Esophagus mucosa (tissue), 1 donor: ENCODE measurements at places on chromosomes 6 and 20. TPM values are rescaled to one million over a fixed set of nuclear protein-coding genes. Genes with fewer than 3 reads are reported as not detected.

Gene XPO5
- total RNA-seq: 36.5 TPM

Gene CLPSL1
- total RNA-seq: not detected

Gene SMPDL3A
- 11.8 TPM for total RNA-seq

GRCh38 chr6:169095153-169095552 lies 158.5 kb downstream of the THBS2 start:
- ATAC-seq: no peak

GRCh38 chr6:1915226-1915625 lies 305.5 kb downstream of the FOXC1 start:
- no peak for ATAC-seq

GRCh38 chr6:148203281-148203925 lies 139.2 kb upstream of the SASH1 start:
- no peak for ATAC-seq

DNA sequence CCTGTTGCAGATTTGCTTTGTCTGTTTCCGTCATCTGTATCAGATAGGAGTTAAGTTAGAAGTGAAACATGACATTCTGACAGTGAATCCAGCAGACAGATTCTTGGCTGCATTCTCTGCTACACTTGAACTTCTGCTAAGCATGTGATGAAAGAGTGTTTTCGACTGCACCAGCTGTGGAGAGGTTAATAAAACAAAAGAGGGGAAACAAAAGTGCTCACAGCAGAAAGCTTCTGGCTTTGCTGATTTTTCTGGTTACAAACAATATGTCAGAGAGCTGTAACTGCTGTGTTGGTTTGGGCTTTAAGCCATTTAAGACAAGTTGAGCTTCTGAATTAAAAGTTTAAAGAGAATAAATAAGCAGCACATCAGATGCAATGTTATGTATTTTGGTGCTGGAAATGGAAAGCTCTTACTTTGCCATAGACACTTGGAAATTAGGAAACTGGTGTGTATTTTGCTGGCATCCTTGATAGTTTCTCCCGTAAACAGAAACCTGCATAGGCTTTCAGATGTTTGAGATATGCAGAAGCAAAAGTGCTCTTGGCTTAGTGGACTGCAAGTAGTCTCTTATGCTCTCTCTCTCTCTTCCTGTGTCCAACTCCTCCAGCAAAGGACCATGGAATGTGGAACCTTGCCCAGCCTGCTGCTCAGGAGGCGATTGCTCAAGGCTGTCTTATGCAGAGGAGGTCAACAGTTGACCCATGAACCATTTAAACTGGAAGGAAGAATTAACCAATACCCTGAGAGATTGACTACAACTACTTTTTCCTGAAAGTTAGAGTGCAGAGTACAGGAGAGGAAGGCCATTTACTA lies 104.9 kb downstream of the RPS12 start:
- no peak for ATAC-seq

- no peak for ATAC-seq
Measured at GRCh38 chr6:34544776-34545471, 11.2 kb downstream of the SPDEF start.

DNA sequence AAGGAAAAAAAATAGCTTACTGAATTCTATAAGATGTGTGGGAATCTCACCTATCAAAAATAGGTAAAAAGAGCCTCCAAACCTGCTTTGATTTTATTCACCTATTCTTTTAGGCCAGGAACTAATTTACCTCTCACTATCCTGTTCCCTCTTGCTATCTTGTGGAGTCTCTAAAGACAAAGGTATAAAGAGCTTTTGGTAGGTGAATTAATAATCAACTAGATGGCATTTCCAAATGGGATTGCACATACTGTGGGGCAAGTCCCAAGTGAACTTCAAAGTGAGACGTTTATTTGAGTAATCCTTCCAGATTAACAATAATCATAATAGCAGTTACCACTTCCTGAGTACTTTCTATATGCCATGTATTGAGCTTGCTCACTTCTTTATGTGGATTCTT lies 2.8 kb downstream of the FAM8A1 start:
- no peak for ATAC-seq

- no peak for ATAC-seq
Measured at GRCh38 chr6:124330197-124330596, 526.5 kb downstream of the NKAIN2 start.

DNA sequence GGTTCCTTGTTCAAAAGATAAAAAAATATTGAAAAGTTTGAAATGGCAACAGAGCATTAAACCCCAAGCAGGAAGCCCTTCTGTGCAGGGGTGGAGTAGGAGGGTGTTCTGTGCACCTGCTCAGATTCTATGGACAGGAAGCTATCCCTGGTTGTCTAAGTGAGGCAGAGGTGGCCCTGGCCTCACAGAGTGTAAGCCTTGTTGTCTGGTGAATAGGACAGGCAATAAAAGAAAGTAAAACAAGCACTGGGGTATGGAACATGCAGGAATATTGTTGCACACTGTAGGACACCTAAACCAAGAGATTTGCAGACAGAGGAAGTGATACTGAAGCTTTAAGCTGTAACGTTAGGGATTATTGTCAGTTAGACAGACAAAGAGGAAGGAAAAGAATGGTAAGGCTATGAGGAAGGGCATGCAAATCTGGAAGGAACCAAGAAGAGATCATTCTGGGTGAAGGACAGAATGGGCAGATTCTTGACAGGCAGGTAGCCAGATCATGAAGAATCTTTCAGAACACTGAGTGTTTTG lies 66.8 kb downstream of the TBC1D7 start:
- peak; percentile 65 for ATAC-seq
